ENCODE measurements at places on chromosomes 4 and X. TPM values are rescaled to one million over a fixed set of nuclear protein-coding genes. Genes with fewer than 3 reads are reported as not detected.

DNA sequence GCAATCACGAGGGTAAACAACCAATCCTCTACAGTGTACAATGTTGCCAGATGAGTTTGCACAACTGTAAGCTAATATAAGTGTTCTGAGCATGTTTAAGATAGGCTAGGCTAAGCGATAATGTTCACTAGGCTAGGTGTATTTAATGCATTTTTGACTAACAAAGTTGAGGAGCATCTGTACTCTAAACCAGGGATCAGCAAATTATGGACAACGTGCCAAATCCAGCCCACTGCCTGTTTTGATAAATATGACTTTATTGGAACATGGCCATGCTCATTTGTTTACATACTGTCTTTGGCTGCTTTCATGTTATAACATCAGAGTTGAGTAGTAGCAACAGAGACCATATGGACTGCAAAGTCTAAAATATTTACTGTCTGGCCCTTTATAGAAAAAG, 46.3 kb upstream of the ARHGEF6 start:
- H3K27ac ChIP-seq: no peak overlapping the region
- no peaks in the 10 kb centered on the region for H3K4me1 ChIP-seq
- H3K27me3 ChIP-seq: no peaks in the 10 kb centered on the region
- no peak for DNase-seq
- no peaks in the 10 kb centered on the region for H3K36me3 ChIP-seq

GRCh38 chrX:68533656-68534055, 34.8 kb downstream of the YIPF6 start:
- H3K27me3 ChIP-seq: no peaks in the 10 kb centered on the region
- no peak overlapping the region for H3K4me3 ChIP-seq
- H3K4me1 ChIP-seq: no peaks in the 10 kb centered on the region
- H3K27ac ChIP-seq: no peak overlapping the region
- DNase-seq: no peak

- H3K27me3 ChIP-seq: no peaks in the 10 kb centered on the region
- H3K4me3 ChIP-seq: no peak overlapping the region
- H3K36me3 ChIP-seq: no peaks in the 10 kb centered on the region
- DNase-seq: no peak
Measured at GRCh38 chrX:31058284-31058683, 13.6 kb downstream of the FTHL17 start.

GRCh38 chr4:73161527-73162185, 92.1 kb upstream of the COX18 start:
- H3K4me3 ChIP-seq: no peak overlapping the region
- H3K4me1 ChIP-seq: no peaks in the 10 kb centered on the region
- no peak for DNase-seq
- no peak overlapping the region for H3K27ac ChIP-seq
- no peaks in the 10 kb centered on the region for H3K27me3 ChIP-seq

GRCh38 chrX:84078991-84079390, 109.0 kb downstream of the RPS6KA6 start:
- H3K27ac ChIP-seq: no peak overlapping the region
- no peaks in the 10 kb centered on the region for H3K4me1 ChIP-seq
- no peaks in the 10 kb centered on the region for H3K36me3 ChIP-seq
- H3K4me3 ChIP-seq: no peak overlapping the region
- DNase-seq: no peak

DNA sequence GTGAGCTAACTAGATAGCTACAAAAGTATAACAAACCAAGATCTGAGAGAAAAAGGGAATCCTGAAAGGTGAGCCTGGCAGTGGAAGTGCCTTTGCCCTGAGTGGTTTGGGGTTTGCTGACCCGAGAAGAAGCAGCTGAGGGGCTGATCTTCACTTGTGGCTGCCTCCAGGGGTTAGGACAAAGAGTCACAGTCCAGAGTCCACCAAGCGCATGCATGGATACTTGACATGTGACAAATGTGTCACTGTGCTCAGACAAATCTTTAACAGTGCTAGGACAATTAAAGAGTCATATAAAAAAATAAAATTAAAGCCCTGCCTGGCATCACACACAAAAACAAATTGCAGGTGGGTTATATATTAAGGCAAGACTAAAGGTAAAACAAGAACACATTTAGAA, 26.4 kb downstream of the HMGB3 start:
- H3K4me1 ChIP-seq: no peaks in the 10 kb centered on the region
- H3K27ac ChIP-seq: no peak overlapping the region
- H3K4me3 ChIP-seq: no peak overlapping the region
- no peak for DNase-seq
- H3K36me3 ChIP-seq: no peaks in the 10 kb centered on the region

GRCh38 chrX:10178866-10179463, 22.2 kb downstream of the CLCN4 start:
- H3K27ac ChIP-seq: no peak overlapping the region
- H3K4me1 ChIP-seq: peaks cover 13% of the 10 kb centered on the region
- H3K4me3 ChIP-seq: no peak overlapping the region
- H3K27me3 ChIP-seq: no peaks in the 10 kb centered on the region
- no peak for DNase-seq

DNA sequence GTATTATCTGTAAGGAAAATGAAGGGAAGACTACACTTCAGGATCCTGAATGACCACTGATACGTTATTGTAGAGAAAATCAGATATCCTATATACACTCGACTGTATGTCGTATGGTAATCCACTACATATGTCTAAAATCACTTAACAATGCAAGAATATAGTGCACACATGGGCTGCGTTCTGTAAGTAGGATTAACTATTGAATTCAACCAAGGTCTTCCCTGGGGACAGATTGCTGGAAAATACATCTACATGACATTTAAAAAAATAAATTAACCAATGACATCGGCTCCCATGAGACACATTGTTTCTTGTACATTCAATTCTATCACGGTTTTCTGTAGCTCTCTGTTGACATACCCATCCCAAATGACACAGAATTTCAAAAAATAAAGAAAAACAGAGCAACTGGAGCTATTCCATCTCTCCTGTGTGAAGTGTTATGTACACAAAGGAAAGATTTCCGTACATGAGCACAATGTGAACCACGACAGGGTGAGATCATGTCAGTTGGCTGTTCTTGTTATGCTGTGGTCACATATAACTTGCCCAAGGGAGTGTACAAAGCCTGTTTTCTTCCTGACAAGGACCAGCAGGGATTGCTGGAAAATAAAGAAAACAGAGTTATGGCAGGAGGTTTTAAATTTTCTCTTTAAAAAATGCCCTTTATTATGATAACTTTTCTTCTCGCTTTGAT, 6.1 kb downstream of the ENOX2 start:
- no peak overlapping the region for H3K4me3 ChIP-seq
- H3K27me3 ChIP-seq: no peaks in the 10 kb centered on the region
- DNase-seq: no peak
- H3K27ac ChIP-seq: no peak overlapping the region
- peaks cover 2% of the 10 kb centered on the region for H3K4me1 ChIP-seq

GRCh38 chr4:25157081-25157480, 3.2 kb downstream of the SEPSECS start:
- H3K4me1 ChIP-seq: peaks cover 10% of the 10 kb centered on the region
- no peak for DNase-seq
- no peak overlapping the region for H3K27ac ChIP-seq
- no peaks in the 10 kb centered on the region for H3K36me3 ChIP-seq
- H3K27me3 ChIP-seq: no peaks in the 10 kb centered on the region
- H3K4me3 ChIP-seq: no peak overlapping the region

DNA sequence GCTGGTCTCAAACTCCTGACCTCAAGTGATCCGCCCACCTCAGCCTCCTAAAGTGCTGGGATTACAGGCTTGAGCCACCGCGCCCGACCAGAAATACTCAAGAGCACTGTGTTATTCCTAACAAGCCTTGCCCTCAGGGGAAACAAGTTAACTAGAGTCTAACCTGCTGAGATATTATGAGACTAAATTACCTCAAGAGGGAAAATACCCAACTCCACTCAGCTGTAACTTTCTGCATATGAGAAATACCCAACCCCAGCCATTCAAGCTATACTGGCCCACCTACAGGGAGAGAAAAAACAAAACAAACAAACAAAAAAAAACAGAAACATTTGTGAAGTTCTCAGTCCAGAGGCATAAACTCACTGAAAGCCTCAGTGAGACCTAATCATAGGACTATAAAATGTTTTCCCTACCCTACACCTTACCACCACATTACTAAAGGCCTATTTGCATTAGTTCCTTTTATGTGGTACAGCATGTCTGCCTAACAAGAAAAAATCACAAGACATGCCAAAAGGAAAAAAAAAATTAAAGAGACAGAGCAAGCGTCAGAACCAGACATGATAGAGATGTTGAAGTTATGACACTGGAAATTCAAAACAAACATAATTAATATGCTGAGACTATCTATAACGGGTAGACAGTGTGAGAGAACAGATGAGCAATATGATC, 876.0 kb downstream of the FSTL5 start:
- H3K4me3 ChIP-seq: no peak overlapping the region
- H3K4me1 ChIP-seq: no peaks in the 10 kb centered on the region
- no peak for DNase-seq
- no peaks in the 10 kb centered on the region for H3K36me3 ChIP-seq
- H3K27ac ChIP-seq: no peak overlapping the region
- H3K27me3 ChIP-seq: no peaks in the 10 kb centered on the region

DNA sequence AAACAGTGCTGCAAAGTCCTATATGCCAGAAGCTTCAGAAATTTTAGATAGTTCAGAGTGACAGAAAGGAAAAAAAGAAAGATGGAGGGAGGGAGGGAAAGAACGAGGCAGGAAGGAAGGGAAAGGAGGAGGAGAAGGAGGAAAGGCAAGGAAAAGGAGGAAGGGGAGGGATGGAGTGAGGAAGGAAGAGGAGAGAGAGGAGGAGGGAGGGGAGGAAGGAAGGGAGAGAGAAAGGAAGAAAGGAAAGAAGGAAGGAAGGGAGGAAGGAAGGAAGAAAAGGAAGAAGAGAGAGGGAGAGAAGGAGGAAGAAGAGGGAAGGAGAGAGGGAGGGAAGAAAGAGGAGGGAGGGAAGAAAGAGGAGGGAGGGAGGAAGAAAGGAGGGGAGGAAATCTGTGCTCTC, 42.4 kb upstream of the FHL1 start:
- no peak overlapping the region for H3K4me3 ChIP-seq
- no peak overlapping the region for H3K27ac ChIP-seq
- no peak for DNase-seq
- H3K4me1 ChIP-seq: no peaks in the 10 kb centered on the region

DNA sequence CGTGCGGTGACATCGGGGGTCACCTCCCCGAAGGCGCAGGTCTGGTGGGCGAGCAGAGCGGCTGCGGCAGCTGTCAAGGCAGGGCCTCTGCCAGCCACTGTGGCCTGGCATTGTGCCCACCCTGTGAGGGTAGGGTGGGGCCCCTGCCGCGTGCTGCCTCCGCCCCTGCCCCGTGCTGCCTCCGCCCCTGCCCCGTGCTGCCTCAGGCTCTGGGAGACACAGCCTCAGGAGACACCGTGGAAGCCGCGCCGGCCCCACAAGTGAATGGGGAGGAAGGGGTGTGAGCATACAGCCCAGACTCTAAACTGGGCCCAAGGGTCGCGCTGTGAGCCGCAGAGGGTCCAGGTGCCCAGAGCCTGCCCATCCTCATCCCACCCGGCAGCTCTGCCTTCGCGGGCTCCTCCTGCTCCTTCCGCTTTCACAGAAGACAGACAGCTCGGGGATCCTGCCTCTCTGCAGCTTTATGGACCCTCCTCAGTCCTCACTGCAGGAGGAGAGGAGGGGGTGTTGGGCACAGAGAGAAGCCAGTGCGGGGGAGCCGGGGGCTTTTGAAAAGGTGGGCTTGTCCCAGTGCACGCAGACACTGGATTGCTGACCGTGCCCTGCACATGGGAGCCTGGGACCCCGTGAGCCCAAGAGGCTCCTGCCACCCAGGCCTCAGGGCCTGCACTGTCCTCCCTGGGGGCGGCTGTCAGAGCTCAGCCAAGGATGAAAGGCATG, 27.4 kb downstream of the PCGF3 start:
- no peaks in the 10 kb centered on the region for H3K4me1 ChIP-seq
- no peaks in the 10 kb centered on the region for H3K27me3 ChIP-seq
- peaks cover 27% of the 10 kb centered on the region for H3K36me3 ChIP-seq
- DNase-seq: no peak
- no peak overlapping the region for H3K27ac ChIP-seq
- H3K4me3 ChIP-seq: no peak overlapping the region

DNA sequence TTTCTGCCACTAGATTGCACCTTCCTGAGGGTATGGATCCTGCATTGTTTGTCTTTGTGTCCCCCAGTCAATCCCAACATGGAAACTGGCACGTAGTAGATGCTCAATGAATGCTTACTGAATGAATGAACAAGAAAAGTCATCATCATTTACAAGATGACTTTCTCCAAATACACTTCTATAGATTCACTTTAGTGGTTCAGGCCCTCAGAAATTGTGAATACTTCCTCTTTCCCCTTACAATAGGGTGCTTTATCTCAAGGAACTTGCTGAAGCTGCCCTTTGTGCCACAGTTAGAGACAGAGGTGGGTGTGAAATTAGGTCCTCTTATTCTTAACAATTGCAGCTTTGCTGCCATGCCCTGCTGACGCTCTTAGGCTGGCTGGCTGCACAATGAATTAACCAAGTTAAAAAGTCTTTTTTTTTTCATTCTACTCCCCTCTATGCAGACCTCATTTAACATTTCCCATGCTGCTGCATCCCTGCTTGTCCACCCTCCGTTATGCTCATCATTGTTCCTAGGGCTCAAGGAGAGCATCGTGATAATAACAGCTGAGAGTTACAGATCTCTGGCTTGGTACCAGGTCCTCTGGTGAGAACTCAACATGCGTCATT, 108.0 kb upstream of the ZNF518B start:
- no peak overlapping the region for H3K4me3 ChIP-seq
- no peaks in the 10 kb centered on the region for H3K36me3 ChIP-seq
- H3K27ac ChIP-seq: no peak overlapping the region

The PPP1R2C gene
- not detected for total RNA-seq

The CYBB gene
- 65.7 TPM for total RNA-seq

The ZMAT1 gene
- total RNA-seq: 1.3 TPM

The ARHGEF6 gene
- total RNA-seq: 6.0 TPM
